ENCODE measurements at places on chromosomes 3 and 15. TPM values are rescaled to one million over a fixed set of nuclear protein-coding genes. Genes with fewer than 3 reads are reported as not detected.

FETUB gene
- total RNA-seq = not detected

RPSA gene
- 1,030 TPM for total RNA-seq

ADGRG7 gene
- not detected for total RNA-seq

FRMD5 gene
- 14.9 TPM for total RNA-seq

STRIT1 gene
- total RNA-seq = not detected

All from regular cardiac myocyte (primary cell).